Colonic mucosa (tissue), 4 donors: ENCODE measurements at places on chromosomes 1 and 21. TPM values are rescaled to one million over a fixed set of nuclear protein-coding genes. Genes with fewer than 3 reads are reported as not detected.
A peak's percentile ranks its signal among the peaks of the same experiment; 100 is the strongest.

GRCh38 chr1:193674292-193674944, 488.0 kb upstream of the B3GALT2 start:
- peak; percentile 37 for DNase-seq

GRCh38 chr1:93021539-93022134, 57.4 kb upstream of the MTF2 start:
- DNase-seq, result no peak

GPR52 gene
- total RNA-seq, result 0.82 TPM

GRCh38 chr1:45148209-45148825, 58.1 kb downstream of the ZSWIM5 start:
- DNase-seq, result no peak

DNA sequence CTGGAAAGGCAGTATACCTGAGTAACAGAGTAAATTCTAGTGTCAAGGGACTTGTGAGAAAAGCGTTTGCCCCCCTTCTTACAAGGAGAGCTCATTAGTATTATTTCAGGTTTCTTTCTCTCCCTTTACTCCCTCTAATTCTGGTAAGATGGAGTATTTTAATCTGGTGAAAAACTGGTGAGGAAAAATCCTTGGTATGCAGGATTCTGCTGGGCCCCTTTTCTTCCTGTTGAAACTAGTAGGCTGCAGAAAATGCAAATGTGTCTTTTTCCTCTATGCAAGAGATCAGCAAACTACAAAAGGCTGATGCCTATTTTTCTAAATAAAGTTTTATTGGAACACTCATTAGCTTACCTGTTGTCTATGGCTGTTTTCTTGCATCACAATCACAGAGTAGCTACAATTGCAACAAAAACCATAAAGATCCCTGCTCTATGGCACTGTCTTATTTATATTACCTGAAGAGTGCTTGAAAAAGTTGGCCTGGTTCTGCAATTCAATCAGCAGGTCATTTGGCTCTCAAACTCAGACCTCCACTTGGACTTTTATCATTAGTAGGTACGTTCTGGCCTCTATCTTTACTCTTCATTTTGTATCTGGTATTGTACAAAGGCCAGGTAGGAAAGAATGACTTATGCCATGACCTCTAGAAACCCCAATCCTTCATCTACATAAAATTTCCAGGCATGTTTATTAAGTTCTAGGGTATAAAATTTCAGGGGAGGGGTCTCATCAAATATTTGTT, 109.6 kb downstream of the AKT3 start:
- DNase-seq, result no peak

DNA sequence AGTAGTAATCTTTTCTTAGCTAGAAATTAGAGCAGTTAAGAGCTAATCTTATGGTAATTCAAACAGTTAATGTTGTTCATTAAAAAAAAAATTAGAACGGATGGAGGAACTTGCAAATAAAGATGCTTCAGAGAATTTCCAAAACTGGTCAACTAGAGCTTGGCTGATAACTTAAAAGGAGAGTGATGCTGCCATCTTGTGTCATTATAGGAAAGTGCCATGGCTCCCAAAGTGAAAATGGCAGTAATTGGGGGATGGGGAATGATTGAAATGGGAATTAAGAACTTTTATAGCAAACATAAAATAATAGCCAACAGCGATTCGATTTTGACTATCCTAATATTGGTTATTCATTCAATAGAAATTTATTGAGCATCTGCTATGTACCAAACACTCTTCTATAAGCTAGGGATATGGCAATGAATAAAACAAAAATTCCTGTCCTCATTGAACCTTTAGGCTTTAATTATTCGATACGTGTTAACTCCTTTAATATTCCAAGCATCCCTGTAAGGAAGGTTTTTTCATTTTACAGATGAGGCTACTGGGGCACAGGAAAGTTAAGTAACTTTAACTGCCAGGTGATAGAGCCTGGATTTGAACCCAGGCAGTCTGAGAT, 5.7 kb upstream of the PLPP3 start:
- DNase-seq, result peak; percentile 43

DNAH14 gene
- 7.5 TPM for total RNA-seq

GRCh38 chr1:22753481-22753971, 42.9 kb downstream of the EPHB2 start:
- DNase-seq, result no peak

GRCh38 chr1:119038363-119038762, 50.2 kb upstream of the TBX15 start:
- no peak for DNase-seq
